ENCODE measurements at places on chromosomes 13 and 19. TPM values are rescaled to one million over a fixed set of nuclear protein-coding genes. Genes with fewer than 3 reads are reported as not detected.

LRRC25 gene
- 1.2 TPM for total RNA-seq

ZNF730 gene
- total RNA-seq = 30.2 TPM

RINL gene
- 14.1 TPM for total RNA-seq

TNNI3 gene
- 3.5 TPM for total RNA-seq

CAMSAP3 gene
- 15.5 TPM for total RNA-seq

PCDH20 gene
- total RNA-seq = 24.0 TPM

SPHK2 gene
- 12.5 TPM for total RNA-seq

AZU1 gene
- 0.46 TPM for total RNA-seq

Data from diencephalon (tissue), 1 donor.